NCI-H774 (cell line): ENCODE measurements at places on chromosomes 5 and 9.

- no peak for DNase-seq
These were observed 144.8 kb downstream of the GADD45G start for GRCh38 chr9:89749500-89750116.

- DNase-seq, result no peak
These were observed 132.9 kb upstream of the CHD1 start for GRCh38 chr5:99061711-99062110.

GRCh38 chr5:155726267-155726666 lies 600.7 kb upstream of the SGCD start:
- no peak for DNase-seq

DNA sequence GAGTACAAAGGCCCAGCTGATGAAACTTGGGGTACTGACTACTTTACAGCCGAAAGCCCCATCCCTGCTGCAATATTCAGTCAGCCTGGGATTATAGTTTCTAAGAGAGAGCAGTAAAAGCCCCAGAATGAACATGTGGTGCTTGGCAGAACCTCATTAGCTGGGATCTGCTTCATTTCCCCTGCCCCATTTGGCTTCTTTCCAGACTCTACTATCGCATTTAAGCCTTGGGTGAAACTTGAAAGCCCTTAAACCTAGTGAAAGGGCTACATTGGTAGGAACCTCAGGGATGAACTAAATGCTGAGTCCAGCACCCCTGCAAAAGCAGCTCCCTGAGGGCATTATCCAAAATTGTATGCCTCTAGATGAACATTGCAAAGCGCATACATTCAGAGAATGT lies 631.1 kb downstream of the ACTL7B start:
- DNase-seq, result no peak

GRCh38 chr5:68766952-68767464 lies 326.8 kb upstream of the SLC30A5 start:
- no peak for DNase-seq

DNA sequence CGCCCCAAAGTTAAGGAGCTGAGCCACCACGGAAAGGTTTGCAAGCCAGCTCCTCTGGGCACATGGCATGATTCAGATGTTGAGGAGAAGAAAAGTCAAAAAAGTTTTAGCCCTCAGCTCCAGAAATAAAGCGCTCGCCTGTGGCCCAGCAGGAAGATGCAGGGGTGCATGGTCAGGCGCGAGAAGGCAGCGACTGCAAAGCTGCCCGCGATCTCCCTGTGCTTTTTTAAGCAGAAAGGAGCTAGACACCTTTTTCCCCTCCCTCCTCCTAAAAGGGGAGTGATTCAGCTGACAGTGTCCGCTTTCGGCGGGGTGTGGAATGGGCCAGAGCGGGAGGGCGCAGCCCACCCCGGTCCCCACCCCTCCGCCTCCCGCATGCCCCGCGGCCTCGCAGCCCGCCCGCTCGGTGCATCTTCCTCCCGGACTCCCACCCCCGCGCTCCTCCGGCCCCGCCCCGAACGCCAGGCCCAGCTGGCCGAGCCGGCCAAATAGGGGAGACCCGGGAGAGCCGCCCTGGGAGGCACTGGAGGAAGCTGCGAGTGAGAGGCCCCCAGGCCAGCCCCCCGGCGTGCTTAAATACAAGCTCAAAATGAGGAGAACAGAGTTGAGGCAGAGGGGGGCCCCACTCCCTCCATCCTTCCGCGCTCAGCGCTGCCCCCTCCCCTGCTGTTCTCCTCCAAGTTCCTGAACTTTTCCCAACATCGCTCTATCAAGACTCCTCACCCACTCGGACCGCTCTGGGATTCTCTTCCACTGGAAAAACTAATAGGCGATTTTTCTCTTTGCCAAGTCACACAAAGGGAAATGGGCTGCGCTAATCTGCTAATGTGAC lies at the start of gene ADAMTS12:
Gene ADAMTS12, minus strand, starts transcription at position 203 of the 832 bp plus-strand sequence. Its CDS starts 134 bp downstream, at position 69.
- no peak for DNase-seq

DNA sequence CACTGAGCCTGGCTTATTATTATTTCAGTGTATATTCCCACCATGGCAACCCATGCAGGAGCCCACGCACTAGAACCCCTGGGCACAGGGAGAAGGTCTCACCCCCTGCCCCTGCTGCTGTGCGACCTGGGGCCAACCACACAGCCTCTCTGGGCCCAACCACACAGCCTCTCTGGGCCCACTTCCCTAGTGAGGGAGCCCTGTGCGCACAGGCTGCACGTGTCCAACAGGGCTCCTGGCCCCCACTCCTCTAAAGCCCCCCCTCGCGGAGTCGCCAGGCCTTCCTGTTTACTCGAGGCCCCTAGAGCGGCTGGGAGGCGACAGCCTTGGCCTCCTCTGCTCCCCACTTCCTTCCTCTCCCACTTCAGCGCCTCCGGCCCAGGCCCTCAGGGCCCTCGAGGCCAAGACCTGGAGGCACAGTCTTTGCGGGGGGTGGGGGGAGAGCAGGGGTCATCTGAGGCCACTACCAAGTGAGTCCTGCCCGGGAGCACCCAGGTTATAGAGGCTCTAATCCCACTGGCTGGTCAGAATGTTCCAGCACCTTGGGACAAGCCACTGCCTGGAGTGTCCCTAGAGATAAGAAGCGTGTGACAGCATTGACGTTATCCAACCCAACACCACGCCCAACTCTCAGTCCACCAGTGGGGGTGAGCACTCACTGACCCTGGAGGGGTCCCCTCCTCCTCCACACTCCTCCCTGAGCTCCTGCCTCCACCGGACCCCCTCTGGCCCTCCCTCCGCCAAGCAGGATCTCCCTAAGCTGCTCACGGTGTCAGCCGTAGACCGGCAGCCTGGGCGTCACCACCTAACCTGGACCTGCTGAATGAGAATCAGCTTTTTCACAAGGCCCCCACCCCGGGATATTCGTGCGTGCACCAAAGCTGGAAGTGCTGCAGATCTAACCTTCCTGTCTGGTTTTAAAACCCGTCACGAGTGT lies 7.9 kb upstream of the ENG start:
- DNase-seq, result no peak

DNA sequence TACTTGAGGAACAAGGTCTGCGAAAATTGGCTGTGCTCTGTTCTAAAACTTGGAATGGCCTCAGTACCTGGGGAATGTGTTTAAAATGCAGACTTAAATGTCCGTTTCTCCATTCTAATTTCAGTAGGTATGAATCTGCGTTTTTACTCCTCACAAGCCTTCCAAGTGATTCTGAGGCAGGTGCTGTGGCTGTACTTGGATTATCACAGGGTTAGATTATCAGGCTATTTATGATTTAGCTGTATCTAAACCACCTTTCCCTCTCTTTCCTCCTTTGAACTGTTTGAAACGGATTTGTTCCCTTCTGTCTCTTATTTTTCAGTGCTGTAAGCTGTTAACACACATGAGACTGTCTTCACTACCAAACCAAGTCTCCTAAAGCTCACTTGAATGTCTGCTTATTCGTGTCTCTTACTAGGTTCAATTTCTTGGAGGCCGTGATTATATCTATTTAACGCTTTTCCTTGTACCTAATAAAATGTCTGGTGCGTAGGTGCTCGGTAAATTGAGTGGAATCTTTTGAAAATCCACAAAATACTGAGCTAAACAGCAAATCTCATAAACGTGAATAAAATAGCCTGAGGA lies 714 bp upstream of the CETN3 start:
- no peak for DNase-seq

GRCh38 chr5:149630337-149630736 lies 49.0 kb downstream of the ARHGEF37 start:
- no peak for DNase-seq

DNA sequence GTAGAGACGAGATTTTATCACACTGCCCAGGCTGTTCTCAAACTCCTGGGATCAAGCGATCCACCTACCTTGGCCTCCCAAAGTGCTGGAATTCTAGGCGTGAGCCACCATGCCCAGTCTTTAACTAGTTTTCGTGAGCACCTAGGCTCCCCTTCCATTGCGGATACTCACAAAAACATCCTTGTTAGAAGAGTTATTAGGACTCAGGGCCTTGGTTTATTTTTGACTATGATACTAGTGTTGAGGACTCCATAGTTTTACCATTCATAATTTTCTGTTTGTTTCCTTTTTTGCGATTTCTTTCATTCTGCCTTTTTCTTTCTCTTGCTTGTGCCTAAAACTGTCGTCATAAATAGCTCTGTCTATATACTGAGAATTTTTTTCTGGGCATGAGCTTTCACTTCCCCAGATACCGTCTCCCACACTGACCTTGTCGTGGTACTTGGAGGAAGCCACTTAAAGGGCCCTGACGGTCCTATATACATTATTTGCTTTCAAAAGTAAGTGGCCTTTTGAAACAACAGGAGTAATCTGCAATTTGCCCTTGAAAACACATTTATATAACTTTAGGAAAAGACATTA lies 5.2 kb downstream of the F2R start:
- no peak for DNase-seq

GRCh38 chr5:117863586-117864296 lies 1124.6 kb downstream of the DTWD2 start:
- DNase-seq, result no peak

DNA sequence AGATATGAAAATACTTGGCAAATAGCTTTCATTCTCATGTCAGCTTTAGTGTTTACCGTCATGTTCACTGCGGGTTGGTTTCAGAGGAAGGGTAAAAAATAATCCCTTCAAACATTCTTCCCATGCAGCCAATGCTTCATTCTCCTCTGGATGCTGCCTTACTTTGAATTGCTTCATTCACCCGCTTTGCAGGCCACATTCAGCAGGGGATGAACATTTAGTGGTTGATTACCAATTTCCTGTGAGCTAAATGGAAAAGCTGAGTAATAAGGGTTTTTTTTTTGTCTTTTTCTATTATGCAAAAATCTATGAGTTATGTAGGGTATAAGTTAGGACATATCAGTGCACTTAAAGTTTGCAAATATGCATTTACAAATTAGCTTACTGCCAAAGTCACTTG lies 96.3 kb upstream of the MEF2C start:
- no peak for DNase-seq

DNA sequence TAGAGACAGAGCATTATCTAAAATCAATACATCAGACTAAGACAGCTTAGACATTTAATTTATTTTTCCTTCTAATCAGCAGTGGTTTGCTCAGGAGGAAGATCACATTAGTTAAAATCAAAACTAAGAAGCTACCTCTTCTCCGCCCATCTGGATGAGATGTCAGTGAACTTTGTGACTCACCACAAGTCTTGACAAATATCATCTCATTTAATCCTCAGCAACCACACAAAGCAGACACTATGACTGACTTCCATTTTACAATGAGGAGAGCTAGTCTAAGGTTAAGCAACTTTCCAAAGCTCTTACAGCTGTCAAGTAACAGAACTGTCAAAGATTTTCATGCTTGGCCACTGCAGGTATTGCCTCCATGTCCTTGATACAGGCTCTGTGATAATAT lies 289.5 kb downstream of the DEPDC1B start:
- DNase-seq, result no peak

- DNase-seq, result no peak
These were observed 8.1 kb upstream of the PTPN3 start for GRCh38 chr9:109506097-109506712.
